ENCODE measurements at places on chromosomes 12 and 14.

GRCh38 chr14:105884808-105885281 is 358.5 kb downstream of the TMEM121 start:
- DNase-seq, result no peak

- no peak for DNase-seq
These were observed 51.8 kb downstream of the ISCA2 start for GRCh38 chr14:74545386-74545785.

- no peak for DNase-seq
These were observed 38.8 kb upstream of the ATP23 start for GRCh38 chr12:57902478-57902969.

DNA sequence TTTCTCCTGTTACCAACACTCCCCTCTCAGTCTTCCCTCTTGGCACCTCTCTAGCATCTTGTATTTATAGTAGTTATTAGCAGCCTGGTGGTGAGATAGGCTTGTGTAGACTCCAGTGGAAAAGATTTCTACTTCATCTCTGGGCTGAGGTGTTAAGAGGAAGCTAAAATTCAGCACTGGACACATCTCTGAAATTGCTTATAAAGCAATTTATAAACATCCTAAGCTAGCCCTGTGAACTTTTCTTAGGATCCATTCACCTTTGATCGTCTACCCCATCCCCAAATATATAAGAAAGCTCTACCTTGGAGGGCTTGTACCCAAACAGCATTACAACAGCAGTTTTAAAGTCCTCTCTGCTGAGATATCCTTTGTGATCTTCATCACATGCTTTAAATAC is 928 bp downstream of the EFCAB11 start:
- DNase-seq, result no peak

DNA sequence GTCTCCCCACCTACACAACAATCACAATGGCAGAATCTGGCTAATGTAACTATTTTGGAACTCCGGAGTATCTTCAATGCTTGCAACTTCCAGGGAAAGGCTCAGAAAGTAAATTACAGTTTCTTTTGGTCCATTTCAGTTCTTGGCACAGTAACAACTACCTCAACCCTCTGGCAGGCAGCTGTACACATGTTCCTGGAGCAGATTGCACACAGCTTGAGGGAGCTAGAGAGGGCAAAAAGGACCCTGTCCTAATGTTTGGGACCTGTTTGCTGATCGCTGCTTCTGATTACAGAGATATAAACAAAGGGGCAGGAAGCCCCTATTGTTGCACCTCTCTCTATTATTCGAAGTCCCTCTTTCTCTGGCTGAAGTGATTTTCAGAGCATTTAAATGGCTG is 35.2 kb upstream of the SLC38A1 start:
- DNase-seq, result no peak

- DNase-seq, result no peak
These were observed 76.3 kb downstream of the ANO2 start for GRCh38 chr12:5868625-5869295.

- DNase-seq, result no peak
These were observed 35.7 kb upstream of the EML1 start for GRCh38 chr14:99757331-99758070.

All from neural crest cell (in vitro differentiated cells).